ENCODE measurements at places on chromosomes 13 and 19. TPM values are rescaled to one million over a fixed set of nuclear protein-coding genes. Genes with fewer than 3 reads are reported as not detected.
A peak's percentile ranks its signal among the peaks of the same experiment; 100 is the strongest.

The TEX29 gene
- total RNA-seq: 0.22 TPM

The UBE2L5 gene
- total RNA-seq: 0.18 TPM

The ZNF296 gene
- 0.13 TPM for total RNA-seq

The ZNF543 gene
- total RNA-seq: 13.8 TPM

The SPACA4 gene
- not detected for total RNA-seq

The PCDH17 gene
- 5.9 TPM for total RNA-seq

The IZUMO4 gene
- 1.8 TPM for total RNA-seq

The ZNF723 gene
- not detected for total RNA-seq

The PPM1N gene
- 0.18 TPM for total RNA-seq

DNA sequence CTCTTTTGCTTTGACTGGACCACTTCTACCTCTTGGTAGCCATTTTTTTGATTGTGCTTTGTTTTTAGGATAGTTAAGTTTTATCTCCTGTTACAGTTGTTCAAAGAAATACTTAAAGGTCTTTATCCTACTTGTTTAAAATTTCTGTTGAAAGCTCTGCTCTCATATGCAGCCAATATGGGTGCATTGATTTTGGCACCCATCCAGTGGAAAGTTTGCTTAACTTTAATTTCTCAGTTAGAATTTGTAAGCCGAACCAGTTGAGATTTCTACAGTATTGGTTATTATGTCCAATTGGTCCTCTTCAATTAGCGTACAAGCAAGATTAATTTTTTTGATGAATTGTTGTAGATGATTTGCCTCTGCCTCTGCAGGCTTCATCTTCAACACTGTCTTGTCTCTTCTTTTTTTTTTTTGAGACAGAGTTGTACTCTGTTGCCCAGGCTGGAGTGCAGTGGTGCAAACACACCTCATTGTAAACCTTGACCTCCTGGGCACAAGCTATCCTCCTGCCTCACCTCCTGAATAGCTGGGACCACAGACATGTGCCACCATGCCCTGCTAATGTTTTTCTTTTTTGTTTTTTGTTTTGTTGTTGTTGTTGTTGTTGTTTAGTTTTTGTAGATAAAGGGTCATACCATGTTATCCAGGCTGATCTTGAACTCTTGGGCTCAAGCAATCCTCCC, 65.3 kb downstream of the MAB21L1 start:
- H3K4me3 ChIP-seq: no peak overlapping the region
- no peaks in the 10 kb centered on the region for H3K36me3 ChIP-seq
- no peak for DNase-seq
- no peaks in the 10 kb centered on the region for H3K4me1 ChIP-seq

GRCh38 chr13:52405767-52406494, at the start of gene THSD1:
Gene THSD1, minus strand, starts transcription at chr13:52406172. Its CDS starts 3,572 bp downstream, at chr13:52402600.
- peak within 1 kb of the TSS; percentile 58 for H3K4me3 ChIP-seq
- H3K36me3 ChIP-seq: peaks cover 4% of the 10 kb centered on the region
- H3K27ac ChIP-seq: peak within 1 kb of the TSS; percentile 76
- peaks cover 4% of the 10 kb centered on the region for H3K4me1 ChIP-seq

- DNase-seq: no peak
- H3K4me1 ChIP-seq: peaks cover 23% of the 10 kb centered on the region
- no peaks in the 10 kb centered on the region for H3K27me3 ChIP-seq
- no peak overlapping the region for H3K27ac ChIP-seq
- H3K36me3 ChIP-seq: peaks cover 77% of the 10 kb centered on the region
- no peak overlapping the region for H3K4me3 ChIP-seq
Measured at GRCh38 chr19:16204005-16204294, 6.2 kb downstream of the AP1M1 start.

GRCh38 chr13:108549934-108550333, 79.5 kb upstream of the MYO16 start:
- no peaks in the 10 kb centered on the region for H3K36me3 ChIP-seq
- peaks cover 2% of the 10 kb centered on the region for H3K4me1 ChIP-seq
- H3K4me3 ChIP-seq: no peak overlapping the region
- peak; percentile 82 for DNase-seq
- no peaks in the 10 kb centered on the region for H3K27me3 ChIP-seq

DNA sequence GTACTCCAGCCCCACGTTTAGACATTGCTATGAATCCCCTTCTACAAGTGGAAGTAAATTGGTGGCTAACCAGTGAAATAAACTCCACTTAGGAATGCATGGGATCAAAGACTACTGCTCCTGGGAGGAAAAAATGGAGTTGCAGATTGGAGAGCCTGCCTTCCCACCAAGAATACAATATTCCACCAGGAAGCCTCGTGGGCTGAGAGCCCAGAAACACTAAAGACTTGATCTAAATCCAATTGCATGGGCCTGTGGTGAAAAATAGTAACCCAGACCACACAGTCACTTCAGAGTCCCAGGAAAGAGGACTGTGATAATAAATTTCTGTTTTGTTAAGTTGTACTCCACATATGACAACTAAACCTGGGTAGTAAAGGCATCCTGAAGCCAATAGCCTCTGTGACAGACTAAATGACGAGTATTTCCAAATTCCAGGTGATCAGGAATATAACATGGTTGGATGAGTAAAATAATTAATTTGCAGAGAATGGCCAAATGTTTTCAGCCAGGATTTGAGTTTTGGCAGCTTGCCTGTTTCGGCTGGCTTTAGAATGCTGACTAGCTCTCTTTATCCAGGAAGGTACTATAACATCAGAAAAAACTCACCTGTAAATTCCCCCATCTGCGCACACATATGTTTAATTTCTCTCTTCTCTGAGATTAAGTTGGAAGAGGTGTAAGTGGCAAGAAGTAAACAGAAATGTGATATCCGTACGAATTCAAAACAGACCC, 480.3 kb downstream of the LIG4 start:
- no peaks in the 10 kb centered on the region for H3K27me3 ChIP-seq
- no peak overlapping the region for H3K4me3 ChIP-seq
- no peaks in the 10 kb centered on the region for H3K36me3 ChIP-seq

Data from muscle of leg (tissue), 16 donors.